M059J (cell line): ENCODE measurements at places on chromosomes 16 and 17. TPM values are rescaled to one million over a fixed set of nuclear protein-coding genes. Genes with fewer than 3 reads are reported as not detected.

DNA sequence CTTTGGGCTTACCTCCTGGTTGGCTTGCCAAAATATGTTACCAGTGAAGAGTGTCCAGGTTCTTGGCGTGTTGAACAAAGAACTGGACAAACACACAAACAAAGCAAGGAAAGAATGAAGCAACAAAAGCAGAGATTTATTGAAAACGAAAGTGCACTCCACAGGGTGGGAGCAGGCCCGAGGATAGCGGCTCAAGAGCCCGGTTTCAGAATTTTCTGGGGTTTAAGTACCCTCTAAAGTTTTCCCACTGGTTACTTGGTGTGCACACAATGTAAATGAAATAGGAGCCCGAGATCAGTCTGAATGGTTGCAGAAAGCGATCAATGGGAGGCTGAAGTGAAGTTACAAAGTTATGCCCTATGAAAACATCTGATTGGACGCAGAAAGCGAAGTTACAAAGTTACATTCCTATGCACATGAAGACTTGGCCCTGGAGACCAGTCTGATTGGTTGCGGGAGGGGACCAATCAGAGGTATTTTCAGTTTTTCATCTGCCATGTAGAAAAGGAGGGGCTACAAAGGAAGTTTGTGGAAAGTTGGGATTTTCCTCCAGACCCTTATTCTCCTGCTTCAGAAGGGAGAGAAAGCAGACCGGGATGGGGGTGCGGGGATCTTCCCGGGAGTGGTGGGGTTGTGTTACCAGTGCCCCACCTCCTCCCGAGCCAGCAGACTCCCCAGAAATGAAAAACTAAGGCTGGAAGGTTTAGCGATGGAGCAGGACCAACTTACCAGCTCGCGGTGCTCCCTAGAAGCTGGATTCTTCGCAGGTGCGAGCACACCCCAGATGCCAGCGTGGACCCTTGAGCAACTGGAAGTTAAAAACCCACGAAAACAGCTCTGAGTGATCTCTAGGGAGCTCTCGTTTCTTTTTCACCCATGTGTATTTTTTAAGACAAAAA is at the start of gene SLFN12:
Gene SLFN12 (minus strand): TSS at position 325 of the 899 bp plus-strand sequence. CDS start 9,472 bp downstream, outside the sequence.
- DNase-seq = peak; percentile 96

DNA sequence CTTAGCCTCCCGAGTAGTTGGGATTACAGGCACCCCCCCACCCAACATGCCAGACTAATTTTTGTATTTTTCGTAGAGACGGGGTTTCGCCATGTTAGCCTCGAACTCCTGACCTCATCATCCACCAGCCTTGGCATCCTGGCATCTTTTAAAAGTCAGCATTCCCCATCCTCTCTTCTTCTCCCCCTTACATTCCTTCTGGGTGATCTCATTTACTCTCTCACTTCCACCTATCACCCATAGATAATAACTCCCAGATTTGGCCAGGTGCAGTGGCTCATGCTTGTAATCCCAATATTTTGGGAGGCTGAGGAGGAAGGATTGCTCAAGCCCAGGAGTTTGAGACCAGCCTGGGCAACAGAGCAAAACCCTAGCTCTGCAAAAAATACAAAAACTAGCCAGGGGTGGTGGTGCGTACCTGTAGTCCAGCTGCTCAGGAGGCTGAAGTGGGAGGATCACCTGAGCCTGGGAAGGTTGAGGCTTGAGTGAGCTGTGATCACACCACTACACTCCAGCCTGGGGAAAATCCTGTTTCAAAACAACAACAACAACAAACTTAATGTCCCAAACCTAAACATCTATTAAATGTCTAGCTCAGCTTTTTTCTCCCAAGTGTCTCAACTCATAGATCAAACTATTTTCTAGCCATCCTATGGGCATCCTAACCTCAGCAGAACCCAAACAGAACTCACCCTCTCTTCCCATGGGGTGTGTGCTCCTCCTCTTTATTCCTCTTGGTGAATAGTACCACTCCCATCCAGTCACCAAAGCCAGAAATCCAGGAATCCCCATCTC is 16.1 kb upstream of the SSTR2 start:
- DNase-seq = no peak

- DNase-seq = no peak
These were observed 17.4 kb downstream of the CNTNAP4 start for GRCh38 chr16:76294396-76295214.

The CCL13 gene
- not detected in 2 replicates for total RNA-seq

The SDR42E1 gene
- 0.64 and 1.3 TPM in 2 replicates for total RNA-seq

The BIRC5 gene
- total RNA-seq = 113 and 148 TPM in 2 replicates

DNA sequence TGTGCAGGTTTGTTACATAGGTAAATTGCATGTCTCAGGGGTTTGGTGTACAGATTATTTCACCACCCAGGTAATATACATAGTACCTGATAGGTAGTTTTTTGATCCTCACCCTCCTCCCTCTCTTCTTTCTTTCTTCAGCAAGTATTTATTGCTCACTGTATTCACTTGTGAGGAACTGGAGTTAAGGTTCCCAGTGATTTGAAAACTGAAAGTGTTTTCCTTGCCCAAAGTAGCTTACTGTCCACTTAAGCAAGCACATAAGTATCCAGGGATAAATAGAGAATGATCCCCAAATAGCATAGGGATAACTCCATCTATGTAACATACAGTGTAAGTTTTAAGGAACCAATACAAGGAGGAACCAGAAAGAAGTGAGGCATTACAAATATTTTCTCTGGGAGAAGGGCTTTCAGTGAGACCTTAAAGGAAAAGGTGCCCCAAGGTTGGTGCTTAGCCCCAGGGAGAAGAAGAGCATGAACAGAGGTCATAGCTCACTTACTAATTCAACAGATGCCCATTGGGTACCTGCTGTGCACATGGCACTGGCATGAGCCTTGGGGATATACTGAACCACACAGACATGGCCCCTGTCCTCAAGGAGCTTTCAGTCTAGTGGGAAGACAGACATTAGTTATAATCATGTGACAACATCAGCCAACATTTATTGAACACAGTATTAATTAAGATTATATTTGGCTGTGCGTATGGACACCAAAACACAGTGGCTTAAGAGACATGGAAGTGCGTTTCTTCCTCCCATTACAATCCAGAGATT is 17.0 kb downstream of the MYL4 start:
- DNase-seq = peak; percentile 33

The ASGR2 gene
- not detected in 2 replicates for total RNA-seq

DNA sequence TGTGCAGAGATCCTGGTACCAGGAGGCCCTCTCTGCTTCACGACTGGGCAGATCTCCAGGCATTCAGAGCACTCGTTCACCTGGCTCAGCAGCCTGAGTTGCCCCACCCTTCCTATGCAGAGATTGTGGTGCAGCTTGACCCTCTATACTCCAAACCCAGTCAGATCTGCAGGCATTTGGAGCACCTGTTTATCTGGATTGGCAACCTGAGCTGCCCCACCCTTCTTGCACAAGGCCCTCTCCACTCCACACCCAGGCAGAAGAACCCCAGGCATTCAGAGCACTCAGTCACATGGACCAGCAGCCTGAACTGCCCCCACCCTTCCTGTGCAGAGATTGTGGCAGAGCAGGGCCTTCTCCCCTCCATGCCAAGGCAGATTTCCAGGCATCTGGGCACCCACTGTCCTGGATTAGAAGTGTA is 88.4 kb upstream of the CDH5 start:
- DNase-seq = no peak

DNA sequence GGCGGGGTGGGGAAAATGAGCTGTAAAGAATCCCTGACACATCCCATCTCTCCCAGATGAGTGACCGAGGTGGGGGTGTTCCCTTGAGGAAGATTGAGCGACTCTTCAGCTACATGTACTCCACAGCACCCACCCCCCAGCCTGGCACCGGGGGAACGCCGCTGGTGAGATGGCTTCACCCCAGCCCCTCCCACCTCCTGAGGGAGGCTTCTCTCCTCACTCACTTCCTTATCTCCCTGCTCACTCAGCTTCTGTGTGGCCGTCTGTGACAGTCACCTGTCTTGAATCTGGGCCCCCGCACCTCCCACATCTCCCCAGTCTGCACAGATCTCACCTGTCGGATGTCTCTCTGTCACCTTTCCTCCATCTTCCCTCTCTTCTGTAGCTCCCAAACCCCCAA is 13.4 kb downstream of the PDK2 start:
- no peak for DNase-seq

The SLC35G3 gene
- total RNA-seq = not detected in 2 replicates

- no peak for DNase-seq
These were observed 36.0 kb downstream of the USP32 start for GRCh38 chr17:60355663-60356594.

The KRT20 gene
- total RNA-seq = 0.17 TPM in 1 of 2 replicates, not detected in the other

DNA sequence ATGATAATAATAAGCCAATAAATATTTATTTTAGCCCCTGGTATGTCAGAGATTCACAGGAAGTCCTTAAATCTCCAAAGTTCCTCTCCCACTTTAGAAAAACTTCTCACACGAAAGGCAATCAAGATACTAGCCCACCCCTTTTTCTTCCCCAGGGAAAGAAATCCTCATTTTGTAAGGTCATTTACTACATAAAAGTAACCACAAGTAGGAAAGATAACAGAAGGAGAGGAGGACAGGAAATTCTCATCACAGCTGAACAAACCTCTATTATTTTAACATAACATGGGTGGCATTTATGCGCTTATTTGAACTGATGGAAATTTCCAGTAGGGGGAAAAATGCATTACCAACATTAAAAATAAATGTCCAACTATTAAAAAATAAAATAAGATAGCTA is 3.4 kb downstream of the FAM222B start:
- DNase-seq = no peak

- no peak for DNase-seq
These were observed 985.0 kb upstream of the GOT2 start for GRCh38 chr16:59719121-59719520.

- DNase-seq = no peak
These were observed 9.9 kb downstream of the MLYCD start for GRCh38 chr16:83908798-83909197.

DNA sequence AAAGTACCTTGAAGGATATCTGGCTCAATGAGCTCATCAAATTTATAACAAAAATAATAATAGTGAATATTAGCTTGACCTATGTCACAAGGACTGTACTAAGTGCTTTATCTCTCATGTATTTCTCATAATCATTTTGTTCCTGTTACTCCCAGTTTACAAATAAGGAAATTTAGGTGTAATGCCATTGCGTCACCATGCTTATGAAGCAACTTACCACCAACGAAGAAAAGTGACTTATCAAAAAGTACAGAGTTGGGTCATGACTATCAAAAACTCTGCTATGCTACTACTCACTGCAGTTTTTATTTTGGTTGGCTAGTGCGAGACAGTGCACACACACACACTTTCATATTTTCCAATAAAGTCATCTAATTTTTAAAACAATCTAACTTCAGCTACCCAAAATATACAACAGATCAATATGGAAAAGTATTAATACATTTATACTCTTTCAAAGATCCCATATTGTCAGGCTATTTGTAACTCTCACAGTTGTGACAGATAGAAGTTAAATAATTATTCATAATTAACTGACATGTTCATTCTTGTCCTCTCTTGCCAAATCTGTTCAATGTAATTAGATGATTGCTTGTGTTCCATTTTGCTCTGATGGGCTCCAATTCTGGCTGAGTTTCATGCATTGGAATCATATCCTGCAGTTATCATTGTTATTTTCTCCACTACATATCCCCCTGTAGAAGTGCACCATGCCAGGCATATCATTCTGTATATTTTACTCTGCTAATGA is 119.4 kb downstream of the KCNJ2 start:
- no peak for DNase-seq

GRCh38 chr17:9223531-9223930 is 202.2 kb downstream of the NTN1 start:
- no peak for DNase-seq

The ARL17B gene
- 15.1 and 15.6 TPM in 2 replicates for total RNA-seq

The RPL13 gene
- total RNA-seq = 2,167 and 2,261 TPM in 2 replicates

GRCh38 chr17:21360048-21360447 is 16.1 kb upstream of the KCNJ12 start:
- DNase-seq = no peak

DNA sequence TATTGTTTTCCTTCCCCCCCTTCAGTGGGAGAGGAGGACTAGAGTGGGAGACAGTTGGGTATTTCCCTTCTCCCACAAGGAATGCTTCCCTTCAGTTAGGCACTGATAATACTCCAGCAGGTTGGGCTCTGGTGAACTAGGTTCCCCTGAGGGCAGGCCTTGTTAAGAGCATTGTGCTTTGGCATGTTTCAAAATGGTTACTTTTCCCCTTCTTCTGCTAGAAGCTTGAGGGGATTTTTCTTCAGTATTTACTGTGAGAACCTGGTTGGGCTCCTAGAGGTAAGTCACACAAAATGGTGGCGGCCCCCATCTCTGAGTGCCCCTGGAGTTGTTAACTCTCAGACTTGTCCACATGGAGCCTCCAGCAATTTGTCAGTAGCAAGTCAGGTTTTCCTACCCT is 156.2 kb downstream of the CYB561 start:
- no peak for DNase-seq

GRCh38 chr17:7882629-7883028 is 6.0 kb upstream of the CHD3 start:
- no peak for DNase-seq

- peak; percentile 98 for DNase-seq
These were observed 1.3 kb upstream of the TUBB3 start for GRCh38 chr16:89921702-89922476.

DNA sequence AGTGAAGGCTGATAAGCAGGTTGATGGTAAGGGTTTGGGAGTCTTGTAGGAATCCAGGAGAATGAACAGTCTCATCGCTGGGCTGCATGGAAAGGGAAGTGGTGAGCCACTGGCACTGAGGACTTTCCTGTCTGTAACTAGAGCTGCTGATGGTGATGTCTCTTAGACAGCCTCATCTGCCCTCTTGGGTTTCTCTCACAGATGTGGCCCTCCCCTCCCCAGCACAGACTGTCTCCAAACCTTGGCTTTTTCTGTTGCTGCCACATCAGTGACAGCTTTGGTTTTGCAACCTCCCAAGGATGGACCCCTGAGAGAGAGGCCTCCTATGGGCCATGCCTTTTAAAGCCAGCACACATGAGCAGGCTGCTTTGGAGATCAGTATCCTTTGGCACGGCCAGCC is 16.9 kb downstream of the PLCG2 start:
- no peak for DNase-seq

DNA sequence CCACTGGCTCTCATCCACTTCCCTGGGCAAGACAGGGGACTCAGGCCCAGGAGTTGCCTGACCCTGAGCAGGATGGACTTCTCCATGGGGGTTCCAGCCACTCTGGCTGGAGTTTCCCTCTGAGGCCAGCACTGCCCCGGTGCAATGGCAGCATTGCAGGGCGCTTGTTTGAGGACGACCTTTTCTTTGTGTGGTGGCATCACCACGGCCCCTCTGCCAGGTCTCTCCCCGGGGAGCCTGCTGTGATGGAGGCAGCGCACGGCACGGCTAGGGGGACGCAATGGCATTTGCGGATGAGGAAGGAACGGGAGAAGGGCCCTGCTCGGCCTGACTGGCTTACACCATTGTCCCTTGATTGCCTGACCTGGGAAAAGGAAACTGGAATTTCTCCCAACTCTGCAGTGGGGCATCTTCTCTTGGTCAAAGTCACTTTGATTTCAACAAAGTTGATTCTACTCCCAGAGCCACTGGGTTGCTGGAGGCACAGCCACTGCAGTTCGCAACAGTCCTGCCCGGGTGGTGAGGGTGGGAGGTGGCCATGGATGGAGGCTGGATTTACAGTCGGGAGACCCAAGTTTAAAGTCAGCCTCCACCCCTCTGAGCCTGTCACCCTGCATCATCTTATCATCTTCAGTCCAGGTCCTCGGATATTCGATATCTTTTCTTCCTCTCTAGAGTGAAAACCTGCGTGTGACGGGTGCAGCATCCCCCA is 82.9 kb upstream of the ZNF469 start:
- no peak for DNase-seq
